ENCODE measurements at places on chromosomes 12 and 14.
A peak's percentile ranks its signal among the peaks of the same experiment; 100 is the strongest.

DNA sequence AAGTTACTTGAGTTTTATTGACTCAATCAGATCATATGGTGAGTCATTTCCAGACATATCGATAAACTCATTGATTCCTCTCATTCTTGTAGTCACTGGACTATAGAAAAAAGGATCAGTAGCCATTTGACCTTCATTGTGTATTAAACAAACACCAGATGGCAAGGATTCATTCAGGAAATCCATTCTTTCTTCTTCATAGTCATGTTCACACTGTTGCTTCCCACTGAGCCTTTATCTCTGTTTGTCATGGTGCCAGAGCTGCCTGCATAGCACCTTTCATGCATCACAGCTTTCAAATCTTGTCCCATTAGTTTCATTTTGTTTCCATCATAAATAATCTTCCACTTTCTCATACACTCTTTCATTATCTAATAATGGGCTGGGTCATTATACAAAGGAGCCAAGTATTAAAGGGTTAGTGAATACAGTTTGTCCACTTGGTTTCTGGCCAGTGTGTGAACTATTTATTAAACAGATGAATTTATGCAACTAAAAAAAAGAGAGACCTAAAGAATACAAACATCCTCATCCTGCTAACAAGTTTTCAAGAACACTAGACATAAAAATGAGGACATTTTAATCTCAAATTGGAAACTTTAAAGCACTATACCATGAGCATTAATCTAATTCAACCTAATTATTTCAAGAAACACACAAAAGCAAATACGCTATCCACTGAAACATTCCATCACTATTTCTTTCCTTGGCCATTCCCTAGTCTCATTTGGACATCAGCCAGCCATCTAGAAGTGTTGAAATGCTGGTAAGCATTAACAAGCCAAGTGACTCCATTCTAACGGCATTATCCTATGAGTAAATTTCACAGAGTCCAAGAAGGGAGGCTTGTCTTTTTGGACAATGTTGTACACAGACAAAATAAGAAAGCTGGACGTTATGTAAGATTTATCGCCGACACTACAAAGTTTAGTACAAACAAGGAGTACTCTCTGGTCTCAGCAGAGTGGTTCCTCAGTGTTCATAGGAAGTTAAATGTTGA is 476.5 kb downstream of the FOXG1 start:
- DNase-seq: peak; percentile 15

DNA sequence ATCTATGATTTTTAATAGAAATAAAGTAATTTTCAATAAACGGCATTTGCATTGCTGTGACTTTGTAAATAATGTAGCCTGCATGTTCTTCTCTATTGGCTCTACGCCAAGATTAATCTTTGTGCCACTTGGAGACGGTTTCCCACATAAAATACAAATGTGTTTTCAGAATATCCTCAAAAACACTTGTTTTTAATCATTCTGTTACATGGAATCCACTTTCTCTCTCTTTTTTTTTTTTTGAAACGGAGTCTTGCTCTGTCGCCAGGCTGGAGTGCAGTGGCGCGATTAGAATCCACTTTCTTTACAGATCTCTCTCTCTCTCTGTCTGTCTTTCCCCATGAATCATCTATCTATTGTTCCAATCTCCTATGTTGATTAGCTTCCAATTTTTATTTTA is 22.8 kb upstream of the SSPN start:
- DNase-seq: no peak

DNA sequence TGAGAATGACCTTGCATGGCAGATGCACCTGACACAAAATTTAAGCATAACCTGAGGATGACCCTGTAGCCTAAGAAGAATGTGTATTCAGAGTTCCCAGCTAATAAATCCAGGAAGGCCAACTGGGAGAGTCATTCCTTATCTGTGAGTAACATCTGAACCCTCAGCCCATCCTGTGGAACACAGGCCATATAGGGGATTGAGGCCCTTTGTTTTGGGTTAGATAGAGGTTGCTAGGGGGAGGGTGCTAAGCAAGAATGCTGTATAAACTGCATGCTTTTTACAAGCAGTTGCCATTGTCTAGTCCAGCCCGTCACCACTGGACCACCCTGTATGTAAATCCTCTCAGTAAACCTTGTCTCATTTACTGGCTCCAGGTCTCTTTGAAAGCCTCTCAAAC is 77.0 kb downstream of the BICD1 start:
- DNase-seq: no peak

DNA sequence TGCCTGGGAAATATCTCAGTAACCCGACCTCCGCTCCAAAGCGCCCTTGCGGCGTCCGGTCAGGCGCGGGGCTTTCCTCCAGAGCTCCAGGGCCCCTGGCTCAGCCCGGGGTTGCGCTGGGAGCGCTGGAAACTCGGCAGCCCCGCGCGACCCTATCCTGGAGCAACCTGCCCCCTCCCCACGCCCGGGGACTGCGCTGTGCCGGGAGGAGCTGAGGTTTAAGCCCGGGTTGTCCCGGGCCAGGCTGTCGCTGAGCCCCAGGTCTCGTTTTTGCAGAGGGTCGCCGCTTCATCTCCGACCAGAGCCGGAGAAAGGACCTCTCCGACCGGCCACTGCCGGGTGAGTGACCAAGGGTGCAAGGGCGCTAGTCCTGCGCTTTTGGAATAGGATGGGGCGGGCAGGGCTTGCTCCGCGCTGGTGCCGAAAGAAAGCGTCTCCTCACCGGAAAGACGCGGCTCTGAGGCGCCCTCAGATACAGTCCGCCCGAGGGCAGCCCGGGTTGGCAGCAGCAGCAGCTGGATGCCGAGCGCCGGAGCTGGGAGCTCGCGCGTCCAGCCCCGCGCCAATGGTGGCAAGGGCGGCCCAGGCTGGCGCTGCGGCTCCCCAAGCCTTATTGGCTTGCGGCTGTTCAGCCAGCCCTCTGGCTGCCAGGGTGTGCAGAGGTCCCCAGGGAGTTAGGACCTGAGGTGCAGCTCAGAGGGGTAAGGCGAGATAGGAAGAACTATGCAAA is 1.5 kb downstream of the SPX start:
- DNase-seq: peak; percentile 39

- DNase-seq: no peak
Measured at GRCh38 chr14:90642244-90642717, 173.9 kb downstream of the TTC7B start.

- DNase-seq: no peak
Measured at GRCh38 chr12:25677232-25677937, 124.3 kb upstream of the LMNTD1 start.

DNA sequence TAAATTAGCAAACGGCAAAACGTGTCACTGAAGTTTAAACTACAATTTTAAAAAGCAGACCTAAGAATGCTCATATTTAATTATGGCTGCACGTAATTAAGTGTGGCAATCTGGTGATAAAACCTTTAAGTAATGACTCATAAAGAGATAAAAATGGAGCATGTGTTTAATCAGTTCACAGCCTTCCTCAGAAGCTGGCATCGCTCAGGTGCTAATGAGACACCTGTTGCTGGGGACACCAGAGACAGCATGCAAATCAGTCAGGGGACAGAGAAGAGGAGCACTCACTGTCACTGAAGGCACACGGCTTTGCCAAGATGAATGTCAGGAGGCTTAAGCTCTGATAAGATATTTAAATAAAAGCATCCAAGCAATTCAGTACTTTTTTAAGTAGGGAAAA is 840.3 kb downstream of the GALC start:
- peak; percentile 50 for DNase-seq

GRCh38 chr12:122891661-122892525 is 4.0 kb downstream of the VPS37B start:
- DNase-seq: no peak

GRCh38 chr14:45051180-45051579 is 32.7 kb upstream of the PRPF39 start:
- no peak for DNase-seq

GRCh38 chr12:117042862-117043261 is 56.4 kb downstream of the TESC start:
- no peak for DNase-seq

DNA sequence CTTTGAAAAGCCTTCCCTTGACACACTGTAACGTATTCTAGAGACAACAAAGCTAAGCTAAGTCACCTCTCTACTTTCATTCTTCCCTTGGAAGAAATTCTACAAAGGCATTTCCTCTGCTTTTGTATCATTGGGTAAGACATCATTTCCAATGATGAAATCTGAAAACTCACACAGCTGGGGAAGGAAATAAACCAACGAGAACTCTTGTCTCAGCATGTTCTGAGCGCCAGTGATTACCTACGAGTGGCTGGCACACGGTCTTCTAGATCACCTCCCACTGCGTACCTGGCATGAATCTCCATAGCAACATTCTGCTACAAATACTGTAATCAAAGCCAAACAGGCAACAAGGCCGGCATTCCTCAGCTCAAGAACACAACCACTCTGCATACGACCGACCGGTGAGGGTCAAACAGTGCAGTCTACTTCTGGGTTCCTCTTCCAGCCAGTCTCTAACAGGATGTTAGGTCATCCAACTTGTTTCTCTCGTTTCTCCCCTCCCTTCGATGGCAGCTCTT is 7.6 kb downstream of the VPS37B start:
- no peak for DNase-seq

DNA sequence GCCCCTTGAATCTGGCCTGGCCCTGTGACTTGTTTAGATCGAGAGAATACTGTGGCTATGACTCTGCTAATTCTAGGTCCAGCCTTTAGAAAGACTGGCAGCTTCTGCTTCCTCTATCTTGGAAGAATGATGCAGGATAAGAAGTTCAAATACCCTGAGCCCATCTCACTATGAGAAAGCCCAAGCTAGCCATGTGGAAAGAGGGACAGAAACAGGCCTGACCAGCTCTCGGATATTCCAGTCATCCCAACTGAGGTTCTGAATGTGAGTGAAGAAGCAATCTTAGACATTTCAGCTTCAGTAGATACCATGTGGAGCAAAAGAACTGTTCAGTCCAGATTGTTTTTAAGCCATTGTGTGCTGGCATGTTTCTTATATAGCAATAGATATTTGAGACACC is 17.3 kb upstream of the KRR1 start:
- DNase-seq: no peak

DNA sequence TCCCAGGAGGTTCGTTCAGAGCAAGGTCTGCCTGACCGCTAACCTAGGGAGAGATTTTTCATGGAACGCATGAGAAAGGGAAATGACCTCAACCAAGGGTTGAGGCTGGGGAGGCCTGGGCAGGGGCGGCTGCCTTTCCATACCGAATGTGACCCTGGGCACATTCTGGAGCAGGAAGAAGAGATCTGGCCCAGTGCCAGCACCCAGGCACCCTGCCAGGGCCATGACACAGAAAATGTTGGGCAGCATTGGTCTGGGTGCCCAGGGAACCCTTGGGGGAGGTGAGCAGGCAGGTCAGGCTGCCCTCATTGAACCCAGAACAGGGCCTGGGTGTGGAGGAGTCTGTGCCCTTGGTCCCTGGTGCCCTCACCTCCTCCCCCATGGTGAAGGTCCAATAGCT is 106.8 kb downstream of the CALM1 start:
- no peak for DNase-seq

- no peak for DNase-seq
Measured at GRCh38 chr12:21369141-21369980, 3.3 kb upstream of the IAPP start.

GRCh38 chr14:99699085-99699760 is 15.1 kb downstream of the CYP46A1 start:
- DNase-seq: no peak

DNA sequence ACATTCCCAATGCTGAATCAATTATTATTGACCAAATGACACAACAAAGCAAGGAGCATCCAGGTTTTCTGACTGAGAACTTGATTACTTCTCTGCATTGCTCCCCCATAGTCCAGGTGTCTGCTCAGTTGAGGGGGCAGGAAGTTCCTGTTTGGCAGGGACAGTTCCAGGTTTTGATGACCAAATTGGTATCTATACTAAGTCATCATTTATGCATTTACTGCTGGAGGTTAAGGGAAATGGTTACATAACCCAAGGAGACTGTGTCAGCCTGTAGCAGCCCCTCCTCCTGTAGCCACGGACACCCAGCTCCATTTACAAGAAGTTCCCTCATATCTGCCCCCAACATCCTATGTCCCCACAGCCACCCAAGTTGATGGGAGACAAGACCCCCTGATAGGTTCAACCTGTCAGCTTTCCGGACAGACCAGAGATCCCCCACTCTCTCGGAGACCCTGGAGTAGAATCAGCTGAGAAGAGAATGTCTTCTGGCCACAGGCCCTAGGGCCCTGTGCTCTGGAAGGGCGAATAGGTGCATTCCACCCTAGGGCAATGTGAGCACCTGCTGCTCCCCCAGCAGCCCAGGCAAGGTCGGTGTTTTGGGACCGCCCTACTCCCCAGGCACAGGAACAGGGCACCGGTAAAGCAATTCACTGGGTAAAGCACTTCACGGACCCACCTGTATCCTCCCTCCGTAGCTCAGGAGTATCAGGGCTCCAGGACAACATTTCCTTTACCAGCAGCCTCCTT is 23.6 kb downstream of the IRF2BPL start:
- no peak for DNase-seq

- peak; percentile 89 for DNase-seq
Measured at GRCh38 chr14:92783813-92784431, 10.2 kb upstream of the GOLGA5 start.

GRCh38 chr12:116832353-116832752 is 48.9 kb downstream of the HRK start:
- DNase-seq: no peak

GRCh38 chr12:32917094-32917611 is 20.6 kb upstream of the PKP2 start:
- DNase-seq: no peak

- no peak for DNase-seq
Measured at GRCh38 chr14:103762036-103762435, 46.4 kb downstream of the ZFYVE21 start.

DNA sequence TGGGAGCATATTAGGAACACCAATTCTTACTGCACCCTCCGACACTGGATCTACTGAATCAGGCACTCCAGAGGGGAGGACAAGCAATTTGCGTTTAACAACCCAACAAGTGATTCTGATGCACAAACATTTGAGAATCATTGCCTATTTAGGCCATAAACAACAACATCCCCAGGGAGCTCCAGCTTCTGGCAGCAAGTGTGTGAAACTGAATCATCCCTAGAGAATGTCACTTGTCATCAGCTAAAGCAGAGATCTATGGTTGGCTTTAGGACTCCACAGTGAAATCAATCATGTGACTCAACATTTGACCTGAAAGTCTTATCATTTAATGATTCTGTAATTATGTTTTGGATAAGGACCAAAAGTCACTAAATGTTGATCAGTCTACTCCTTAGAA is 505.0 kb upstream of the FLRT2 start:
- no peak for DNase-seq

Data from NCI-H1694 (cell line).